A549 treated with CORT108297 at 1 μM for 4 hours (cell line): ENCODE measurements at places on chromosomes 6 and 20. TPM values are rescaled to one million over a fixed set of nuclear protein-coding genes. Genes with fewer than 3 reads are reported as not detected.

TP53TG5 gene
- not detected in 5 replicates for total RNA-seq

FBXO30 gene
- 5.1 to 6.4 TPM (median 6.0 TPM) in 5 replicates for total RNA-seq

SLC32A1 gene
- not detected in 5 replicates for total RNA-seq

GLP1R gene
- not detected in 5 replicates for total RNA-seq

SLC22A2 gene
- 0.08 TPM in 2 of 5 replicates, not detected in the others for total RNA-seq

STMND1 gene
- total RNA-seq, result not detected in 5 replicates

COL9A3 gene
- 0.37 to 0.84 TPM (median 0.55 TPM) in 5 replicates for total RNA-seq

ZFP64 gene
- total RNA-seq, result 19.2 to 20.6 TPM (median 20.3 TPM) in 5 replicates
